ENCODE measurements at places on chromosomes 2 and 18.

- no peak for DNase-seq
These were observed 816.2 kb downstream of the TDRD15 start for GRCh38 chr2:21939967-21940366.

GRCh38 chr2:11446733-11447248 lies 19.2 kb downstream of the E2F6 start:
- DNase-seq, result peak; percentile 30

- DNase-seq, result no peak
These were observed 108.3 kb upstream of the PPP1CB start for GRCh38 chr2:28643327-28643726.

- DNase-seq, result no peak
These were observed 64.6 kb downstream of the NEB start for GRCh38 chr2:151669585-151670081.

DNA sequence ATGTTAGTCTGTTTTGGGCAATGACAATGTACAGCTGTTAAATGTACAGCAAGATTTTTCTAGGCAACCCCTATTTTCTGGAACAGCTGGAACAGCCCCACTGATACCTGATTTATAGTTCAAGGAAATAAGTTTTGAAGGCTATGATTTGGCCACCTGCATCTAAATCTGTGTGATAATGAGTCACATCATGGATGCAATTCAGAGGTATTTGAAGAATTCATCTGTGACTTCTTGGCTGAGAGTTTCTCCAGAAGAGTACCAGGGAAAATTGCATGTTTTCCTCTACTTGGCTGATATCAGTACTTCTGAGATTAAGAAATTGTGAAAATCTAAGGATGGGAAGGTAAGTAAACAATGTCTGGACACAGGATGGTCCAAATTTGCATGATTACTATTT lies 40.7 kb upstream of the NT5C1B start:
- DNase-seq, result no peak
